ENCODE measurements at places on chromosomes 3 and 15.

GRCh38 chr15:42012241-42012640 lies 8.6 kb downstream of the PLA2G4E start:
- no peak for DNase-seq

- DNase-seq: no peak
Measured at GRCh38 chr15:89068325-89068784, 19.9 kb upstream of the ABHD2 start.

DNA sequence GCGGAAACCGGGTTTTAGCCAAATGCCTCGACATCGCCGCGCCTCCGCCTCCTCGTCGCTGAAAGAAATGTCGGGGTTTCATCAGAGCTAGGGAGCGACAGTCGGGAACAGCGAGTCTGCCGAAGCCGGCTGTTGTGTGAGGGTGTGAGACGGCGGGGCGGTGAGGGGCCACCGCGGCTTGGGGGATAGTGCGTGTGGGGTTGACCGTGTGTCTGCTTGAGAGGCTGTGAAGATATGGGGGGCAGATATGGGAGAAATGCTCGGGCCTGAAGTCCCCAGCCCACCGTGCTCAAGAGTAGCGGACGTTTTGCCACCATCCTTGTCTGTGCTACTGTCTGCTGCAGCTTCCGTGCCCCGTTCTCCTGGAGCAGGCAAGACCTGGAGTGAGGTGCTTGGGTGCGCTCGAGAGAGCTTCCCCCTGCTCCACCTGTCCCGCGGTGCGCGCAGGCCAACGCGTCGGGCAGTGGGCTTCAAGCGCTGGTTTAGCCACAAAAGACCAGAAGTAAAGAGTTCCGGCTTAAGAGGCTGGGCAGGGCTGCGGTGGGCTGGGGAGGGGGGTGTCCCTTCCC lies 716 bp upstream of the ISLR2 start:
- no peak for DNase-seq

DNA sequence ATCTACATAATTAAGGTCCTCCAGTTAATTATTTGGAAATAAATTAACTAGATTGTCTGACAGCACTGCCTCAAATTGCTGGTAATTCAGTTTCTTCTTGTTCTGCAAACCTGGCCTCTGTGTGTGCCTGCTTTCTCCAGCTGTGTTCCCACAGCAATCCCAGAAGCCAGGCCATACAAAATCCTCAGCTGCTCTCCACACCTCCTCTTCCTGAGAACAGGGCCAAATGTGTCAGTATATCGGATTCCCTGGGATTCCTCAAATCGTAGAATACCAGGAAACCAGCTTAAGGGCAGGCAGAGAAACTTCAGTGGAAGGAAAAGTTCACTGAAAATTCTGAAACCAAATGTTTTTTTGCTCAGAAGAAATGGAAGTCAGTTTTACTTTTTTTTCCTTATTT lies 261.4 kb downstream of the ZMAT3 start:
- DNase-seq: no peak

DNA sequence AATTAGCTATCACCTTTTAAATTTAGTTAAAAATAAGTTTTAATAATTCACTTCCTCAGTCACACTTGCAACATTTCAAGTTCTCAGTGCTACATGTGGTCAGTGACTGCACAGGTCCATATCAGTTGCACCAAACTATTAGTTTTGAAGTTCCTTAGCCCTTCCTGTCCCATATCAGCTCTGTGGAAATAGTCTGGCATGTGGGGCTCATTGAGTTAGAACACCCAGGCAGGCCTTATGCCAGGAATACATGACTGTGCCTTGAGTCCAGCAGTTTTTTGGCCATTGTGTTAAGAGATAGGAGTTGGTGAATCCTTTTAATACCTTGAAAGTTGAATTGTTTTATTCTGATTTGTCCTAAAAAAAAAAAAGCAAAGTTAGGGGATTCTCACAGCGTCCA lies 153.7 kb upstream of the BFSP2 start:
- DNase-seq: no peak

- DNase-seq: no peak
Measured at GRCh38 chr3:38878646-38879045, 62.6 kb upstream of the SCN10A start.

- no peak for DNase-seq
Measured at GRCh38 chr3:38497031-38497430, 891 bp downstream of the EXOG start.

DNA sequence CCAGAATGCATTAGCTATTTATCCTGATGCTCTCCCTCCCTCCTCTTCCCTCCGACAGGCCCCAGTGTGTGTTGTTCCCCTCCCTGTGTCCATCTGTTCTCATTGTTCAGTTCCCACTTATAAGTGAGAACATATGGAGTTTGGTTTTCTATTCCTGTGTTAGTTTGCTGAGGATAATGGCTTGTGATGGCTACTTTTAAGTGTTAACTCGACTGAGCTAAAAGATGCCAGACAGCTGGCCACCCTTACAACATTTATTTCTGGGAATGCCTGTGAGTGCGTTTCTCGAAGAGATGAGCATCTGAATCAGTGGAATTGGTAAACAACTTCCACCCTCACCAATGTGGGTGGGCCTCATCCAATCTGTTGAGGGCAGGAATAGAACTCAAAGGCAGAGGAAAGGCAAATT lies 24.7 kb upstream of the TM2D3 start:
- DNase-seq: no peak

DNA sequence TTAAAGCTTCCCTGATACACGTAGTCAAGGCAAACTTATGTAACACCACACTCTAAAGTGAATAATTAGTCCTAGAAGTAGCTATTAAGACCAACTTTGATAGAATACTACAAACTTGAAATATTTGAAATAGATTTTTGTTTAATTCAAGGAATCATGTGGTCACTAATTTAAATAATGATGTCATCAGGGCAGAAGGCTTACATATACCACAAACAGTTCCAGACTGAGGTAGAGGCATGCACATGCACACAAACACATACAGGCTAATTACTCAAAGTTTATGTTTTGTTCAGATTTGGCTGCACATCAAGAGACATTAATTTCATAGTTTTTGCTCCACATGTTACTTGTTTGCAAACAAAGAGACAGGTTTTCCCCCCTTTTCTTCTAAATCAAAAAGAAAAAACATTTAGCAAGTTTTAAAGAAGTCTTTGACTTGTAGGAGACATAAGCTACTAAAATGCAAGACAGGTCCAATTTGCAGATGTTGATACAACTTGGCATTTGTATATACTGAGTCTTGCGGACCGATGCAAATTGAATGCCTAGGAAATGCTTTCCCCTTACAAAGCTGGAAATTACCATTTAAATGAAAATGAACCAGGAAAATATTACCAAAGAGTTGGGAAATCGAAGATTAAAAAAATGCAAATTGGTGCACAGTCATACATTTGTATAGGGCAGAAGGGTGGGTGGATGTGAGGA lies 594.8 kb downstream of the MAGI1 start:
- DNase-seq: no peak

- DNase-seq: no peak
Measured at GRCh38 chr3:191430103-191430502, 30.9 kb upstream of the PYDC2 start.

- DNase-seq: no peak
Measured at GRCh38 chr3:169116056-169116693, 547.3 kb downstream of the MECOM start.

DNA sequence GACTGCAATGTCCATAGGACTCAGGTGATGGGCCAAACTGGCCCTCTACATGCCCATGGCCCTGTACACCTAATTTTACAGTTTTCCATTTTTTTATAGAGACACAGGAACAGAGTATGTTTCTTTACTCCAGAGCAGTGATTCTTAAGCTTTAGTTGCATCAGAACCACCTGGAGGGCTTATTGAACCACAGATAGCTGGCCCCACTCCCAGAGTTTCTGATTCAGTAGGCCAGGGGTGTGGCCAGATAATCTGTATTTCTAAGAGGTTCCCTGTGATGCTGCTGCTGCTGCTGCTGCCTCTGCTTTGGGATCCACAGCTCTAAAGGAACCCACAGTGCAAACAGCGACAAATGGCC lies 5.1 kb downstream of the RBP1 start:
- DNase-seq: no peak

DNA sequence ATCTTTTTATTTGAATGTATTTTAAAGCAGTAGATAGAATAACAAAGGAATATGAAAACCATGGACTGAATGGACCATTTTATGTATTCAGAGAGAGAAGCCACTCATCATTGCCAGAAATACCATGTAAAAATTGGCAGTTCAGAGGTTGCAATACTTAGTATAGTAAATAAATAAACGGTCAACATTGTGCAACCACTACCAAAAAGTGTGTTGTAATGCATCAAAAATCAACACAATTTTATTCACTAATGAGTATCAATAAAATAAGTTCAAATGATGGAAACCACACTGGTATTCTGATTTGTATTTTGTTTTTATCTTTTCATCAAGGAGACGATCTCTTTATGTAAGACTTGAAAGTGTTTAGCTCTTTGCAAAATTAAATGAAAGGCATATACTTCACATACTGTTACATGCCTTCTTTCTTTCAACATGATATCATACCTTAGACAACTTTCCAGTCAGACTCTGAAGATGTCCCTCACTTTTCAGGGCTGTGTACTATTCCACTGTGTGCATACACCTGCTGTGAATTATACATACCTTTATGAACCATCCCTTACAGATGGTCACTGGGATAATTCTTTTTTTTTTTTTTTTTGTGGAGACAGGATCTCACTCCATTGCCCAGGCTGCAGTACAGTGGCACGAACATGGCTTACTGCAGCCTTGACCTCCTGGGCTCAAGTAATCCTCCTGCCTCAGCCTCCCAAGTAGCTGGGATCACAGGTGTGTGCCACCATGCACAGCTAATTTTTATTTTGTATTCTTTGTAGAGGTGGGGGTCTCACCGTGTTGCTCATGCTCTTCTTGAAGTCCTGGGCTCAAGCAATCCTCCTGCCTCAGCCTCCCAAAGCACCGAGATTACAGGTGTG lies 40.3 kb downstream of the CCK start:
- no peak for DNase-seq

Data from CD4-positive, alpha-beta T cell treated with Interleukin-2 at 100 ng/mL for 4 hours (primary cell).